ENCODE measurements at places on chromosomes 11 and 22. TPM values are rescaled to one million over a fixed set of nuclear protein-coding genes. Genes with fewer than 3 reads are reported as not detected.

The CRKL gene
- total RNA-seq = 73.4 TPM

The SCGB1A1 gene
- total RNA-seq = not detected

The TEX12 gene
- 0.59 TPM for total RNA-seq

The GTSE1 gene
- total RNA-seq = 109 TPM

The DDX6 gene
- 142 TPM for total RNA-seq

The AGBL2 gene
- 5.5 TPM for total RNA-seq

The SMDT1 gene
- 111 TPM for total RNA-seq

The CECR2 gene
- 0.53 TPM for total RNA-seq

The GSTT2 gene
- not detected for total RNA-seq

The CCDC87 gene
- 0.17 TPM for total RNA-seq

The PATE4 gene
- not detected for total RNA-seq

The CDKN1C gene
- total RNA-seq = 0.55 TPM

The PRG3 gene
- not detected for total RNA-seq

The FAM180B gene
- total RNA-seq = 0.26 TPM

DNA sequence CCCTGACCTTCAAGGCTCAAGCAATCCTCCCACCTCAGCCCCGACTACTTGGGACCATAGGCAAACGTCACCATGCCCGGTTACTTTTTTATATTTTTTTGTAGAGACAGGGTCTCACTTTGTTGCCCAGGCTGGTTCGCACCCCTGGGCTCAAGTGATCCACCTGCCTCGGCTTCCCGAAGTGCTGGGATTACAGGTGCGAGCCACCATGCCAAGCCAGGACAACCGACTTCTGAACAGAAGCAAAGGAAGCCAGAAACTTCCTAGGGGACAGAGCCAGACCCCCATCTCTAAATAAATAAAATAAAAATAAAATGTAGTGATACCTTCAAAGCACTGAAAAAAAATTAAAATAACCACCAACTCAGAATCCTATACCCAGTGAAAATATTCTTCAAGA lies 26.4 kb downstream of the C11orf58 start:
- no peak for DNase-seq

DNA sequence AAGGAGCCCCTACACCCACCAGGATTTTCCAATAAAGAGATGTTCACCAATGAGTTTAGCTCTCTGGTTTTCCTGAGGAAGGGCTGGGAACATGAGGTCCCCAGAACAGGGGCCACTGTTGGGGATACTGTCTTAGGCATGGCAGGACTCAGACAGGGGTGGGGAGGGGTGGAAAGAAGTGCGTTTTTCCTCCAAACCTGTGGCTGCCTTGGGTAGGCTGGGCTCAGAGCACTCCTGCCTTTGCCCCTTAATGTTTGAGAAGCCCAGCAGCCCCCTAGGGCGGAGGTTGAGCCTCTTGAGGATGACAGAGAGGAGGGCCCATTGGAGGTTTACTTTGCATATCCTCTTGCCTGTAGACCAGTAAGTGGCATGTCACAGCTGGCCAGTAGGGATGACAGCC lies 10.6 kb downstream of the MTFP1 start:
- no peak for DNase-seq

DNA sequence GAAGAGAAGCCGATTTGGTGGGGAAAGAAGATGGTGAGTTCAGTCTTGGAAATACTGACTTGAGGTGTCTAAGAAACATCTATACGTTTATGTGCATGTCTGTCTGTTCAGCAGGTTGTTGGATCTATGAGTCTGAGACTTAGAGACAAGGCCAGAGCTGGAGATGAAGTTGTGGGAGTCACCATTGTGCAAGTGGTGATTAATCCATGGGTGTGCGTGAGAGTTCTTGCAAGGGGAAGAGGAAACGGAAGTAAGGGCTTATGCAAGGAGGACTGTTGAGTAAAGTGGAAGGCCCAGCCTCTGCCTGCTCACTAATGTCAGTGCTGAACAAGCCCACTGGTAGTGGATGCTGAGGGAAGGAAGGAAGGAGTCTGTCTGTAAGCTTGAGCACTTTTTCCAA lies 9.7 kb downstream of the TMEM45B start:
- DNase-seq = no peak

GRCh38 chr22:25235547-25236290 lies 16.3 kb downstream of the CRYBB2 start:
- peak; percentile 79 for DNase-seq

GRCh38 chr11:35076201-35077100 lies 62.5 kb upstream of the CD44 start:
- DNase-seq = no peak

- peak; percentile 27 for DNase-seq
Observed at GRCh38 chr22:45462034-45462655, 40.5 kb upstream of the FBLN1 start.

- DNase-seq = peak; percentile 6
Observed at GRCh38 chr11:75100314-75100713, 3.6 kb upstream of the OR2AT4 start.

DNA sequence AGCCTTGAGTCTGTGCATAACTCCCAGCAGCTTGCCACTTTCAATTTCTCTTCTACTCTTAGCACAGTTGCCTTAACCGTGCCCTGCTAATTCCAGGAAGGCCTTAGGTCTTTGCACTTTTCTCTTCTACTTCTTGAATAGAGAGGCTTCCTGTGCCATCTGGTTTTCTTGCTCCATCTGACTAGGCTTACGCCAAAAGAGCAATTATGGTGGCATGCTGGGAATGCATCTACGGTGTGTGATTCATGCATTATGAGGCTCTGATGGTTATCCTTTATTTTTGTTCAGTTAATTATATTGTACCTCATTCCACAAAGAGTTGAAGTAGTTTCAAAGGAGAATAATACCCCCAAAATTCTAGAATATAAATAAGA lies 29.4 kb downstream of the SIK2 start:
- no peak for DNase-seq

DNA sequence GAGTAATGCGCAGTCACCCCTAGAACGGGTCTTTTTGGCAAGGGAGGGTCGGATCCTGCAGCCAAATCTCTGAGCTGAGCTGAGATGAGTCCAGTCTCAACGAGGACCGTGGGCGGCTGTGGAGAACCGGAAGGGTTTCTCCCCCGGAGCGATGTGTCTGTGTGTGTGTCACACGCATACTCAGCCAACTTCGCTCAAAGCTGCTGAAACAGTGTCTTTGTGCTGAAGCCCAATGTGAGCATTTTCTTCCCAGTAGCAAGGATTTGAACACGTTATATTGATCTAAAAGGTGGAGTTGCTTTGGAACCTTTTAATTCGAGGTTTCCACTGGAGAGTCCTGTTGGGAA lies 1.4 kb upstream of the CELSR1 start:
- no peak for DNase-seq

GRCh38 chr22:45240104-45240809 lies 437 bp downstream of the KIAA0930 start:
- peak; percentile 41 for DNase-seq

- DNase-seq = no peak
Observed at GRCh38 chr11:45572354-45573123, 92.9 kb downstream of the CHST1 start.

GRCh38 chr11:1918436-1919315 lies 827 bp upstream of the TNNT3 start:
- no peak for DNase-seq

DNA sequence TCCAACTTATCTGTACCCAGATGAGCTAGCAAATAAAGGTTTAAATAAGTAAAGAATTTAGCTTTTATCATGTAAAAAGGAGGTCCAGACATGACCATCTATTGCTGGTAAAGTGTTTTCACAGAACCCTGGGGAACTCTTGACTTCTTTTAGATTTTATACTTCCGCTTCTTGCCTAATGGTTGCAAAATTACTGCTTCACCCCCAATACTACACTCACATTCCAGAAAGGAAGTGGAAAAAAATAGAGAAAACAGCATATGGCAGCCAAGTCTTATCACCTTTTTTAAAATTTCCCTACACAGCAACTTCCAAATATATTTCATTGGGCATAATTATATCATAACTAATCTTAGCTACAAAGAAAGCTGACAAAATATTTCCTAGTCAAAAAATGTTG lies 12.1 kb downstream of the BBOX1 start:
- DNase-seq = no peak

- DNase-seq = no peak
Observed at GRCh38 chr22:42060489-42060888, 10.1 kb downstream of the NAGA start.

GRCh38 chr11:58730507-58731089 lies 1.1 kb downstream of the GLYAT start:
- no peak for DNase-seq

- no peak for DNase-seq
Observed at GRCh38 chr22:17035246-17035645, 27.2 kb upstream of the GAB4 start.

DNA sequence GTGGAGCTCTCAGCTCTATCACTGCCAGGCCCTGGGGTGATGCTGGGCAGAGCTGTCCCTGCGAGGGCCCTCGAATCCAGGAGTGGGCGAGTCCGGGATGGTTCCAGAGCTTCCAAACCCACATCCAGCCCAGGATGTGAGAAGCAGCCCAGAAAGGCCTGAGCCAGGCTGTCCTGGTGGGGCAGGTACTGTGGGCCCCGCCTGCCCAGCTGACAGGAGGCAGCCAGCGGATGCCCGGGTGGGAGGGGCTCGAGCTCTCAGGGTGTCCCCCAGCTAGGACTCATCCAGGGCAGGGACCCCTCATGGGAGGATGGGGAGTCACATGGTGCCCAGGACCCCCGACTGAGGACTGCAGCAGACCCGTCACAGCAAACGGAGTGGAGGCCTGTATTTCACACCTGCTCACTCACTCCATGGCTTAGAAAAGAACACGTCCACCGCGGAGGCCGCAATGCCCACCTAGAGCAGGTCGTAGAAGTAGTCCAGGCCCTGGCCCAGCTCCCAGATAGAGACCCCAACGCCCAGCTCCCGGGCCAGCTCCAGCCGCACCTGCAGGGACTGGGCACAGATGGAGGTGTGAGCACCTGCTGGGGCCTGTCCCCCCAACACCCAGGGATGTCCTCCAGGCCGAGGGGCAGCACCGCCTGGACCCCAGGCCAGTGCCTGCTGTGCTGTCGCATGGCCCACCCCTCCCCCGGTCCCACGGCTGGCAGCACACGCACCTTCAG lies 26.9 kb downstream of the TSPAN4 start:
- no peak for DNase-seq

DNA sequence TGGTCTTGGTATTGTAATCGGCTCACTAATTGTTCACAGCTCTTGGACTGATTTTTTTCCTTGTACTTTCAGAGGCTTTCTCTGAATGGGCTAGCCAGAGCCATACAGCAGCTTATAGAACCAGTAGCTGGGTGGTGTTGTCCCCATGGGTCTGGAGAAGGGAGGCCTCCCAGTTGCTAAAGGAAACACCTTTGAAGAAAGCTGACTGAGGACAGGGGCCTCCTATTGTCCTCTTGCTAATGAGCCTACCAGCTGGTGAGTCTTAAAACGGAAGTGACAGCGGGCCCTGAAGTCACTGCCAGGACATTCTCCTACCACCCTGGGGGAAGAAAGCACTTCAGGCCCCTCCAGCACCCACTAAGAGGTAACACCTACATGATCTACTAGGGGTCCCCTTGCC lies 9.9 kb downstream of the FADS3 start:
- peak; percentile 84 for DNase-seq

- DNase-seq = no peak
Observed at GRCh38 chr11:66330931-66331330, 5.3 kb downstream of the RIN1 start.

GRCh38 chr11:122784325-122784955 lies 53.9 kb upstream of the CRTAM start:
- no peak for DNase-seq

- no peak for DNase-seq
Observed at GRCh38 chr11:78542007-78542406, 32.7 kb downstream of the NARS2 start.

DNA sequence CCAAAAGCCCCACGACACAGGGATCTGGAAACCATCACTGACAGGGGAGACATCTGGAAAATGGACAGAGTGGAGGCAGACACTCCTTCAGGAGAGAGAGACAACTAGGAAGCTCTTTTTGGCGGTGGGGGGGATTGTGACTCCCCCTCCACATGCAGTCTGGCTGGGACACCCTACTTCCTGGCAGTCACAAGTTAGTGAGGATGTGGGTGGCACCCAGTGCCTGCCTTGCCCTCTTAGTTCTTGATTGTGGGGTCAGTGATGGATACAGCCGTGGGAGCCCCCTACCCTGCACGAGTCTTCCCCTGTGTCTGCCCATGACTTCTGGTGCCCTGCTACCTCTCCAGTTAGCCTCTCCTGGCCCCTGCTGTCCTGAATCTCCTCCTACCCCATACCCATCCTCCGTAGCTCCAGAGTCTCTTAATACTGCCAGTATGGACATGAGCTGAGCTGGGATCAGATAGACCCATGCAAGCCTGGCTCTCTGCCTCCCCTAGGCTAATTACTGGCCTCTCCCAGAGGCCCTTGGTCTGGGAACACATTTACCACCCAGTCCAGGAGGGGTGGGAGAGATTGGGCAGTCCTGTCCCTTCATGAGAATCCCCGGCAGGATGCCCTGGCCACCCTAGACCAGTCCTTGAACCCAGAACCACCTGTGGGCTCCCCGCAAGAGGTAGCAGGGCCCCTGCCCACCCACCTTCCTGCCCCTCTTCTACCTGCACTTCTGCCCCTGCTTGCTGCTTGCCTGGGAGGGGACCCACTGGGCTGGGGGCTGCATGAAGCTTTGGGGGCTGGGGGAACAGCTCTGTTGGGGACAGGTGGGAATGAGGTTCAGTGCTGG lies 22.8 kb downstream of the RHBDD3 start:
- DNase-seq = no peak

GRCh38 chr11:123483466-123483865 lies 53.4 kb downstream of the GRAMD1B start:
- DNase-seq = no peak

GRCh38 chr11:5036669-5037068 lies 9.7 kb upstream of the OR52J3 start:
- DNase-seq = no peak

DNA sequence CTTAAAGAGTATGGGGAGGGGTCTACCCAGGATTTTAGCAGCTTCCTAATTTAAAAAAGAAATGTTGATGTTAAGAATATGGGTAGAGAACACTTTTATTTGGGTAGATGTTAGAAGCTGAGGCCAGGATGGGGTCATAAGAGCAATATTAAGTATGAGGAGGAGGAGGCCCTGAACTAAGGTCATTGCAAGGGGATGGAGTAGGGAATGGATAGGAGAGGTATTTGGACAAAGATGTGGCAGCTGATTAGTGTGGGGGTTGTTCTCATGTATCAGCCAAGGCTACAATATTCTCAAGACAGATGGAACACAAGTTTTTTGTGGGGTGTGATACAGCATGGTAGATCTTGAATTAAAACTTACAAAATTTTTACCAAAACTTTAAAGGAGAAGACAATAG lies 35.7 kb upstream of the GLYATL2 start:
- no peak for DNase-seq

- DNase-seq = no peak
Observed at GRCh38 chr11:125251956-125252355, 87.4 kb downstream of the PKNOX2 start.

All from OCI-LY7 (cell line).